Right atrium auricular region (tissue), 2 donors: ENCODE measurements at places on chromosomes 3 and 15.
A peak's percentile ranks its signal among the peaks of the same experiment; 100 is the strongest.

DNA sequence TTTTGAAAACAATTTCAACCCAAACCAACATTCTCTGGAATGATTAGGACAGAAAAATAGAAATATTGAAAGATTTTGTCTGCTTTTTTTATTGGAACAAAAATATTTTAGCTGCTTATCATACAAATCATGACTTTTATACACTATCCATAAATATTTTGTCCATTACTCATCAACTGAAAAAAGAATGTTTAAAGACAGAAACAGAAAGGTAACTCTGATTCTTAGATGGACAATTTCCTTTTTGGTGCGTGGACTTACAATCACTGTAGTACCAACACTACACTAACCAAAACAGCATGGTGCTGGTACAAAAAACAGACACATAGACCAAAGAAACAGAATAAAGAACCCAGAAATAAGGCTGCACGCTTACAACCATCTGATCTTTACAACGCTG, 582.8 kb upstream of the CCDC54 start:
- no peak for DNase-seq

GRCh38 chr3:8851703-8852102, 82.3 kb upstream of the OXTR start:
- DNase-seq, result no peak

DNA sequence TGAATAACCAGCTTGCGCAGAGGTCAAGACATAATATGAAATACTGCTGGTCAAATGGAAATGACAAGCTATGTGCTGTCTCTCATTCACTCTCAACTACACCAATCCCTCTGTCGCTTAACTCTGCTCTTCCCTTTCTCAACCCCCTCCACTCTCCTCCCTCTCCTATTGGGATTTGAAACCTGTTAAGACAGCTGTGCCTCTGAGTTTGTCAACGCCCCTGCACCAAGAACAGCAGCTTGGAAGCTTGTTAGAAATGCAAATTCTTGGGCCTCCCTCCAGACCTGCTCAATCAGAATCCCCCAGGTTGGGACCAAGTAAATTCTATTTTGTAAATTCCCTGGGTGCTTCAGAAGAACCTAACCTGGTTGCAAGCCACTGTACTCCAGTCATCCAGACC, 149.7 kb upstream of the ATP2B2 start:
- no peak for DNase-seq

DNA sequence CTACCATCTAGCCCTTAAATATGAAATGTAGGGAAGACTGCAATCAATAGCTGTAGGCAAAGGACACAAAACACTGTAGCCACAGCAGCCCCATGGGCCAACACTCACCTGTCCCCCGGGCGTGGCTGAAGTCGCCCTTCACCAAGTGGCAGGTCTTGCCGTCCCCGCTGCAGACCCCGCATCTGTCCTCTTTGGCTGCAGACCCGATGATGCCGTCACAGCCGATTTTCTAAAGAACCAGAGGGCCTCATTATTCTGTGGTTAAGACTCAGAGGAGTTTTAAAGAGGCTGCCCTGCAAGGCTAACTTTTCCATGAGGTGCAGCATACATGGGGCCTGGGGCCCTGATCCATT, 245.6 kb downstream of the ADAMTS17 start:
- DNase-seq, result no peak

DNA sequence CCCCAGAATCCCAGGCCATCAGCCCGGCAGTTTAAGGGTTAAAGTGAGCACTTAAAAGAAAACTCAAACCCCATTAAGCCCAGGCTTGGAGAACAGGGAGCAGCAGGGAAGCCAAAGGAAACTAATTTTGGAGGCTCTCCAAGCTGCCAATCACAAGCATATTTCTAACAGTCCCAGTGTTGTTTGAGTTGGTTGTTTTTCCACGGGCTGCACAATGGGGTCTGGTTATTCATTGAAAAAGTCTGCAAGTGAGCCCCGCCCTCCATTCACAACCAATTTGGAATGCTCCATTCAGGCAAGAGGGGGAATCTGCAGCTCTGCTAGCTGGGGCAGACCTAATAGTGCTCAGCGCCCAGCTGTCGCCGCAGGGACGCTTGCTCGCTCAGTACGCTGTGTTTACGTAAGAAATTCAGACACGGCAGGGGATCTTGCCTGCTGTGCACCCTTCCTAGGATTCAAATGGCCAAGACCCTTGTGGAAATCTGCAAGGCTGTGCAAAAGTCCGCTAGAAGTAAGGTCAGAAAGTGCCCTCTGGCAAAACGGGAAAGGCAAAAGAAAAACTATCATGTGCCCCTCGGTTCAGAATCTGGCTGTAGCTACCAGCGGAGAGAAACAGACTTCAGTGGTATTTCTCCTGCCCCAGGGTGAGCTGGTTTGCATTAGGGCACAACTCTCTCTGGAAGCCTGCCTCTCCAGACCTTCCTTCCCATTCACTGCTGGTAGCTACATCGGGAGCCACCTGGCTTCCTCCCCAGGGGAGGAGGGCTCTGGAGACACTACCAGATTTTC, 11.0 kb downstream of the ETV5 start:
- DNase-seq, result peak; percentile 77

DNA sequence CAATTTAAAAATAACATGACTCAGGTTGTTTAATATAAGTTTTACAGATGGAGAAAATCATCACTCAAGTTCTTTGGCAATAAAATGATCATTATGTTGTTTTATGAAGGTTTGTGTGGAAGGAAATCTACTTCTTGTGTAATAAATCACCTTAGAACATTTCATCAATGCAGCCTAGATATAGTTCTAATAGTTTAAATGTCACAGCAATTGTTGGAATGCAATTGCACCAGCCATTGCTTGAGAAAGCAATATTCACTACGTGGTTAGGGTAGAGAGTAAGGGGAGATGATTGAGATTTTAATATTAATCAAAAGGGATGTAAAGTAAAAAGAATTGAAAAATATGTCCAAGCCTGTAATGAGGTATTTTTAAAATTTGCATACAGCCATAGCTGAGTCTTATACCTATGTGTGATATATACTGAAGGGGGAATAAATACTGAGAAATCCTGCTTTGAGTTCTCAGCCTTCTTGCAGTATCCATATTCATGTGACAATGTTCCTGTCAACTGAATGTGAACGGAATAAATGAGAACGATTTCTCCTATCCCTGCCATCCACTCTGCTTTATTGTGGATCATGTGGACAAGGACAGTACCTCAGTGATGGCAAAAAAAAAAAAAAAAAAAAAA, 257.9 kb downstream of the OTOL1 start:
- DNase-seq, result no peak

GRCh38 chr3:5017925-5018531, 38.8 kb downstream of the BHLHE40 start:
- peak; percentile 92 for DNase-seq

GRCh38 chr3:53236112-53236841, 19.5 kb downstream of the TKT start:
- DNase-seq, result peak; percentile 79
